ENCODE measurements at places on chromosomes 12 and 14.

GRCh38 chr12:39632670-39633069, 13.1 kb upstream of the ABCD2 start:
- no peaks in the 10 kb centered on the region for H3K36me3 ChIP-seq
- no peaks in the 10 kb centered on the region for H3K4me1 ChIP-seq
- no peak for DNase-seq
- no peak overlapping the region for H3K27ac ChIP-seq
- H3K27me3 ChIP-seq: no peaks in the 10 kb centered on the region
- no peak overlapping the region for H3K4me3 ChIP-seq

GRCh38 chr12:47886510-47887240, 18.1 kb downstream of the VDR start:
- H3K4me3 ChIP-seq: no peak overlapping the region
- H3K27ac ChIP-seq: no peak overlapping the region
- H3K4me1 ChIP-seq: peaks cover 3% of the 10 kb centered on the region
- no peaks in the 10 kb centered on the region for H3K27me3 ChIP-seq

GRCh38 chr14:75132382-75133086, 5.7 kb upstream of the NEK9 start:
- H3K36me3 ChIP-seq: peaks cover 6% of the 10 kb centered on the region
- no peaks in the 10 kb centered on the region for H3K4me1 ChIP-seq
- DNase-seq: no peak
- H3K27ac ChIP-seq: no peak overlapping the region

DNA sequence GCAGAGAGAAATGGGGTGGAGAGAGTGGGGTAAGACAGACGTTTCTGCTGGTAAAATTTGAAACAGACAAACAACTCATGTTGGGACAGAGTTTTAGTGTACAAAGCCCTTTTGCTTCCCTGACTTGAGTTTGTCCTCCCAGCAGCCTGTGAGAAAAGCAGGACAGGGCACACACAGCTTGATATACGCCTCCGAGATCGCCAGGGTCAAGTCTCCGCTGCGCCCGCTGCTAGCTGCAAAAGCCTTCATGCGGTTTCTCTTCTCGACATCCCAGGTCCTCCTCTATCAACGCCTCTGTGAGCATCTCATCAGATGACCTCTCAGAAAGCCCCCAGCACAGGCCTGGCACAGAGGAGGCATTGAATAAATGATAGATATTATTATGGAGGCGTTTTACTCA, 9.4 kb upstream of the BCL11B start:
- H3K27ac ChIP-seq: no peak overlapping the region
- no peaks in the 10 kb centered on the region for H3K4me1 ChIP-seq
- H3K4me3 ChIP-seq: no peak overlapping the region
- H3K36me3 ChIP-seq: no peaks in the 10 kb centered on the region
- no peak for DNase-seq
- no peaks in the 10 kb centered on the region for H3K27me3 ChIP-seq

GRCh38 chr12:46956451-46957035, 122.9 kb upstream of the PCED1B start:
- no peaks in the 10 kb centered on the region for H3K36me3 ChIP-seq
- no peaks in the 10 kb centered on the region for H3K27me3 ChIP-seq
- H3K4me1 ChIP-seq: no peaks in the 10 kb centered on the region
- H3K27ac ChIP-seq: no peak overlapping the region

DNA sequence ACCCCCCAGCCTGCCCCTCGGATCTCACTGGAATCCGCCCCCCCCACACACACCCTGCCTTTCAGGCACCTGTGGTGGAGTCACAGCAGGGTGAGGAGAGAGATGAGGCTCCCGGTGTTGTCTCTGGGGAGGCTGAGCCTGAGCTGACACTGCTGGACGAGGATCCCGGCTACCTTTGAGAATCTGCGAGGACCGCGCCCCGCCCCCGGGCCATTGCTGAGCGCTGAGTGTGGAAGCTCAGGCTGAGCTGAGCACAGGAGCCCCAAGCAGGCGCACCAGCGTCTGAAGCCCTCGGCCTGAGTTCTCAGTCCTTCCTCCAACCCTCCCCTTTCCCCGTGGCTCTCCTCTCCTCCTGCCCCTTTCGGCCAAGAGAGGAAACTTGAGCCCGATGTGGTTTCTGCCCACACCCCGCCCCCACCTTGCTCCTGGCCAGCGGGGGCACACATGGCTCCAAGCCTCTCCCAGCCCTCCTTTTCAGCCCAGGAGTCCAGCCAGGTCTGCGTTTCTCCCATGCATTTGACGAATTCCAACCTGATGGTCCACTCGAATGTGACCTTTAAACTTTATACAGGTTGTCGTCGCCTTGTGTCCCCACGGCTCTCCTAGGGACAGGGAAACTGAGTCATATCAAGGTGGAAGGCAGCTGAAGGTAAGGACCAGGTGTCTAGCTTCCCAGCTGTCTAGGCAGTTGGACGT, at the start of gene NFE2:
Gene NFE2 (minus strand): TSS at position 284 of the 696 bp plus-strand sequence. CDS start 5,767 bp downstream, outside the sequence.
- H3K36me3 ChIP-seq: no peaks in the 10 kb centered on the region
- no peak within 1 kb of the TSS for H3K27ac ChIP-seq
- H3K4me3 ChIP-seq: peak within 1 kb of the TSS; percentile 23
- DNase-seq: peak; percentile 71

- H3K27ac ChIP-seq: no peak overlapping the region
- DNase-seq: no peak
- no peaks in the 10 kb centered on the region for H3K36me3 ChIP-seq
- no peak overlapping the region for H3K4me3 ChIP-seq
- no peaks in the 10 kb centered on the region for H3K4me1 ChIP-seq
- H3K27me3 ChIP-seq: no peaks in the 10 kb centered on the region
These were observed 29.5 kb downstream of the RIMBP2 start for GRCh38 chr12:130686511-130686991.

- no peak overlapping the region for H3K4me3 ChIP-seq
- DNase-seq: no peak
- no peaks in the 10 kb centered on the region for H3K36me3 ChIP-seq
- H3K27me3 ChIP-seq: no peaks in the 10 kb centered on the region
- no peak overlapping the region for H3K27ac ChIP-seq
These were observed 12.2 kb upstream of the CLMN start for GRCh38 chr14:95331708-95332408.

DNA sequence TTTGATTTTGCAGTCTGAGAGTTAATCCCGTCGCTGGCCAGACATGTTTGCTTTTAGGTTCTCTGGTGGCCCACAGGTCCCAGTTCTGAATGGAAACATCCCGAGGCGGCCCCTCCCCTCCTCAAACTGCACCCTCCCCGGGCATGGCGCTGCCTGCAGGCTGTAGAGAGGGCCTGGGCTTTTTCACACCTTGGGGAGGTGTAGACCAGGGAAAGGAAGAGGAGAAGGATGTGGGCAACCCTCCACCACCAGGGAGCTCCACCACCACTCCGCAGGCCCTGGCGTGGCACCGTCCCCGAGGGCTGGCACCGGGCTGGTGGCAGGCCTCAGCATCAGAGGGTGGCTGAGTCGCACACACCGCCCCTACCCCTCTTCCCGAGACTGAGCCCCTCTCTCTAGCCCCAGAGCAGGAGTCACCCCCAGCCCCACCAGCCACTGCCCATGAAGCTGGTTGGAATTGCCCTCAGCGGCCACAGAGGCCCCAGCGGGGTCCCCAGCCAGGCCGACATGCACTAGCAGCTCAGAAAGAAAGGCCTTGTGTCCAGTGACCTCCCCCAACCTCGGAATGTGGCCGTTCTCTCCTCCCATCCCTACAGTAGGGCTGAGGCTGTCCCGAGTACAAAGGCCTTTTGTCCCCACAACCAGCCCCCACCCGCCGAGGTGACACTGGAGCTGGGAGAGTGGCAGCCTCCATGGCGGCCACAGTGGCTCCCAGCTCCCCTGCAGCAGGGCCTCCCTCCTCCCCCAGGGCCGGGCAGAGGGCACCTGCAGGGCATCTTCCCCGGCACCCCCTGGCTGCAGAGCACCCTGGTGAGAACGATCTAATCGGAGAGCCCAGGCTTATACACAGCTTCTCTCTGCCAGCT, 23.5 kb upstream of the INF2 start:
- DNase-seq: no peak
- no peak overlapping the region for H3K27ac ChIP-seq
- H3K4me3 ChIP-seq: no peak overlapping the region
- no peaks in the 10 kb centered on the region for H3K27me3 ChIP-seq
- H3K4me1 ChIP-seq: peaks cover 6% of the 10 kb centered on the region

DNA sequence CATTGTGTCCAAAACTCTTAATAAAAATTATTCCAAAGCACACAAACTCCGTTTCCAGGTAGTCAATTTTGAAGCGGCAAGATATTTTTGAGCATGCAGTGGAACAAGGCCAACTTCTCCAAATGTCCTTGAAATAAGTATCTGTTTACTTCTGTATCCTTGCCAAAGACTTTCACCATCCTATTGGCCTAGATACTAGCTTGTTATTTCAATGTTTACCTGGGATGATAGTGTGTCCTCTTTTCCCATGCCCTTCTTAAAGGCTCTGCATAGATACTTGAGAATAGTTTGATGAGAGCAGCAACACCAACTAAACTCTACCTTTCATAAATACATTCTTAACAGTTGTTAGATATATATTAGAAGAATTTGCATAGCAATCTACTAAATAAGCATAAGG, 160.9 kb downstream of the KCNC2 start:
- no peaks in the 10 kb centered on the region for H3K36me3 ChIP-seq
- no peaks in the 10 kb centered on the region for H3K4me1 ChIP-seq
- no peak overlapping the region for H3K4me3 ChIP-seq

GRCh38 chr14:100670017-100670752, 56.5 kb upstream of the DLK1 start:
- no peaks in the 10 kb centered on the region for H3K36me3 ChIP-seq
- no peak overlapping the region for H3K4me3 ChIP-seq
- no peaks in the 10 kb centered on the region for H3K27me3 ChIP-seq
- H3K27ac ChIP-seq: no peak overlapping the region
- DNase-seq: no peak

- no peak overlapping the region for H3K4me3 ChIP-seq
- H3K27me3 ChIP-seq: no peaks in the 10 kb centered on the region
- peaks cover 21% of the 10 kb centered on the region for H3K4me1 ChIP-seq
These were observed 118.6 kb downstream of the PLXNC1 start for GRCh38 chr12:94266796-94267536.

DNA sequence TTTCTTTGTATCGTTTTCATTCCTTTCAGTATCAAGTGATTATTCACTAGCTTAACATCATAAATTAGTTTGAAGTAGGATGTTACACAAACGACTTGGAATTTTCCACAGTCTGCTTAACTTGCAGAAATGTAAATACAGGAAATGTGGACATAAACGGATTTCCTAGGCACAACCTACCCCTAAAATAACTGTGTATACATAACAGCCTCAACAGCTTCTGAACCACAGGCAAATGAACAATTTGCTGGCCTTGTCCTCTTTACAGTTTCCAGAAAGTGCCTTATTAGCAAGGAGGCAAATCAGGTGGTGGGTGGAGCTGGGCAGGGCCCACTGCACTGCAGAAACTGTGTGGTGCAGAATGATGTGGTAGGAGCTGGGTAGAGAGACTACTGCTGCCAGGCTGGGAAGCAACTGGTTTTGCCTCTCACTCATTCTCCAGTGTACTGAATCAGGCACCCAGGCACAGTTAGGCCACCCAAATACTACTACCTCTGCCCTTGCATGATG, 14.1 kb downstream of the DRAM1 start:
- no peaks in the 10 kb centered on the region for H3K27me3 ChIP-seq
- H3K4me3 ChIP-seq: no peak overlapping the region
- H3K36me3 ChIP-seq: no peaks in the 10 kb centered on the region
- no peak for DNase-seq
- H3K4me1 ChIP-seq: no peaks in the 10 kb centered on the region

- no peaks in the 10 kb centered on the region for H3K27me3 ChIP-seq
- H3K36me3 ChIP-seq: no peaks in the 10 kb centered on the region
- no peak for DNase-seq
- no peak overlapping the region for H3K4me3 ChIP-seq
- H3K27ac ChIP-seq: no peak overlapping the region
- H3K4me1 ChIP-seq: no peaks in the 10 kb centered on the region
These were observed 380.0 kb downstream of the LRFN5 start for GRCh38 chr14:41986700-41987099.

- H3K27ac ChIP-seq: no peak overlapping the region
- no peaks in the 10 kb centered on the region for H3K36me3 ChIP-seq
- no peaks in the 10 kb centered on the region for H3K27me3 ChIP-seq
- H3K4me1 ChIP-seq: peaks cover 7% of the 10 kb centered on the region
These were observed 40.3 kb upstream of the DCD start for GRCh38 chr12:54688309-54689033.

DNA sequence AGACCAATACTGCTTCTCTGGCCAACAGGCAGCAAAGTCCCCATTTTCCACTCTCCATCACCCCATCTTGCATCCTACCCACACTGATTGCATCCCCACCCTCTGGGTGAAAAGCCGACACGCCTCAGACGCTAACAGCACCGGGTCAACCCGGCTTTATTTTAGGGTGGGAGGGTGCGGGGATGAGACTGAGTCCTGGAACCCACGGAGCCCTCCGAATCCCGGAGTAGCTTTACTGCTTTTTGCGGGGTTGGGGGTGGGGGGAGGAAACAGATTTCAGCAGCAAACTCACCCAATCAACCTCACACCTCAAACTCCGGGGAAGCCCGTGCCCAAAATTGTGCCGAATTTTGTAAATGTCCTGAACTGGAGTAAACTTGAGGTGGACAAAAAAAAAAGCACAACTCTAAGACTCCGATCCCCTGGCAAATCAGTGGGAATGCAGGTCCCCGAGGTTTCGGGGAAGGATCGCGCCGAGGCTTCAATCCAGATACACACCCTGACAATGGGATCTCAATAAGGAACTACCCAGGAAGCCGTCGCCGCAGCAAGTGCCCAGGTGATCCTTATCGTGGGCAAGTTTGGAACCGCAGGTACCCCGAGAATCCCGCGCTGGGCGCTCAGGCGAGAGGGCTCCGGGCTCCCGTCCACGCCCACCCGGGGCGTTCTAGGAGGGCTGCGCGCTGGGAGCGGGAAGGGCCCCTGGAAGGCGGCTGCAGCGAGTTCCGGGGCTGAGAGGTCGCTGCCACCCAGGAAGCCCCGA, 1.1 kb downstream of the GCH1 start:
- H3K27ac ChIP-seq: no peak overlapping the region
- DNase-seq: no peak
- no peaks in the 10 kb centered on the region for H3K36me3 ChIP-seq
- no peaks in the 10 kb centered on the region for H3K4me1 ChIP-seq
- H3K27me3 ChIP-seq: peaks cover 12% of the 10 kb centered on the region

Measured in iPS DF 6.9 (cell line).